ENCODE measurements at places on chromosomes 13 and 19.

- DNase-seq, result no peak
Measured at GRCh38 chr19:806815-807421, 9.7 kb downstream of the PTBP1 start.

- no peak for DNase-seq
Measured at GRCh38 chr19:35395382-35396199, 24.7 kb downstream of the GPR42 start.

DNA sequence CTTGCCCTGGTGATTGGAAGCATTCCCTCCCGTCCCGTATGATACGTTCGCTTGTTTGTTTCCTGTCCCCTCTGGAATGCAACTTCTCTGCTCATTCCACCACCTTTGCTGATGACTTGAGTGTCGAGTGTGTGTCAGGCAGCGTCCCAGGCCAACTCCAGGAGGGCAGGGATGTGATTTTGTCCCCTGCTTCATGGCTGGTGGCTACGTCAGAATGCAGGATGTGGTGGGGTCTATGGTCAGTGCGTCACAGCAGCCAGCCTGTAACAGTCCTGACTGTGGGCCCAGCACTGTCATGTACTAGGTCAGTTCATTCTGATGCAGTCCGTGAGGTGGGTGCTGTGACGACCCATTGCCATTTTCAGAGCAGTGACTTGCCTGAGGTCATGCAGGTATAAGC, 16.2 kb downstream of the BRSK1 start:
- no peak for DNase-seq

GRCh38 chr13:54614726-54615125, 1586.1 kb downstream of the OLFM4 start:
- no peak for DNase-seq

GRCh38 chr19:2160379-2160778, 3.4 kb upstream of the DOT1L start:
- DNase-seq, result no peak

- DNase-seq, result no peak
Measured at GRCh38 chr13:64417581-64417980, 2812.6 kb downstream of the PCDH9 start.

DNA sequence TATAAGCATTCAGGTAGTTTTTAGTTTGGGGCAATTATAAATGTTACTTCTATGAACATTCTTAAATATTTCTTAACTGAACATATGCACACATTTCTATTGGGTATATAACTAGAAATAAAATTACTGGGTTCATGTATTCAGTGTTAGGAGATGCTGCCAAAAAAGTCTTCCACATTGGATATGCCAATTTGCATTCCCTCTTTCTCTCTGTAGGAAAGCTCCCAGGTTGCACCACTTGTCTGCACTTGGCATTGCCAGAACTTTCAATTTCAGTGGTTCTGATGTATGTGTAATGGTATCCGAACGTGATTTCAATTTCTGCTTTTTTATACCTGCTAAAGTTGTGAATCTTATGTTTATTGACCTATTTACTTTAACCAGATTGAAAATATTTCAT, 972.1 kb upstream of the PRR20A start:
- no peak for DNase-seq

- DNase-seq, result no peak
Measured at GRCh38 chr13:44207476-44207875, 166.1 kb upstream of the SERP2 start.

DNA sequence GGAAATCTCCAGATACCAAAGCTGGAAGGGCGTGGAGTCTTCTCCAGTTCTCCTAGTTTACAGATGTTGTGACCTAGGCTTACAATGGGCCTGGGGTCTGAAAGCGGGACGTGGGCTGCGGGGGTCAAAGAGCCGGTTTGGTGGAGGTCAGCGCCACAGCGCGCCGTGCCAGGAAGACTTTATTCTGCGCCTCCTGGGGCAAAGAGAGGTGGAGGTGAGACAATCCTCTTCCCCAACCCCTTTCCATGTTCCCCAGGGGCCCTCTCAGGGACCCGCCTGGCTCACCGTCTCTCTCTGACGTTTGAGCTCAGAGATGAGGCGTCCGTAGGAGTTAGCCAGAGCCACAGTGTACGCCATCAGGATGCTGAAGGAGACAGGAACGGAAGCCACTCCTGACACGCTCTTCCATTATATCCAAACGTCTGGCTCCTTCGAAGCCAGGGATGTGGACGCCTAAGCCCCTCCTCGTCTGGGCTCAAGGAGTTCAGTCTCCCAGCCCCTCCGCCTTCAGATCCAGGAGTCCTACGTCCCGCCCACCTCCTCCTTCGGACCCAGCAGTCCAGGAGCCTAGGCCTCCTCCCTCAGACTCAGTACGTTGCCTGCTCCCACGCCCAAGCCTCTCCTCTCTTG, 776 bp upstream of the LENG1 start:
- no peak for DNase-seq

DNA sequence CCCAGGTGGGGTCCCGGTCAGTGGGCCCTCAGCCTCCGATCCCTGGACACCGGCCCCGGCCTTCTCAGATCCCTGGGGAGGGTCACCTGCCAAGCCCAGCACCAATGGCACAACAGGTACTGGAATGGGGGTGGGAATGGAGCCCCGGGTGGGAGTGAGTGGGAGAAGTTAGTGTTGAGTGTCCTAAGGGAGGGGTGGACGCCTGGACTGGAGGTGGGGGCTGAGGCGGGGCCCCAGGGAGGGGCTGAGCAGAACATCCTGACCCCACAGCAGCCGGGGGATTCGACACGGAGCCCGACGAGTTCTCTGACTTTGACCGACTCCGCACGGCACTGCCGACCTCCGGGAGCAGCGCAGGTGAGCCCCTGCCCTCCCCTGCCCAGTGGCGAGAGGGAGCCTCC, 17.7 kb downstream of the EPN1 start:
- no peak for DNase-seq

DNA sequence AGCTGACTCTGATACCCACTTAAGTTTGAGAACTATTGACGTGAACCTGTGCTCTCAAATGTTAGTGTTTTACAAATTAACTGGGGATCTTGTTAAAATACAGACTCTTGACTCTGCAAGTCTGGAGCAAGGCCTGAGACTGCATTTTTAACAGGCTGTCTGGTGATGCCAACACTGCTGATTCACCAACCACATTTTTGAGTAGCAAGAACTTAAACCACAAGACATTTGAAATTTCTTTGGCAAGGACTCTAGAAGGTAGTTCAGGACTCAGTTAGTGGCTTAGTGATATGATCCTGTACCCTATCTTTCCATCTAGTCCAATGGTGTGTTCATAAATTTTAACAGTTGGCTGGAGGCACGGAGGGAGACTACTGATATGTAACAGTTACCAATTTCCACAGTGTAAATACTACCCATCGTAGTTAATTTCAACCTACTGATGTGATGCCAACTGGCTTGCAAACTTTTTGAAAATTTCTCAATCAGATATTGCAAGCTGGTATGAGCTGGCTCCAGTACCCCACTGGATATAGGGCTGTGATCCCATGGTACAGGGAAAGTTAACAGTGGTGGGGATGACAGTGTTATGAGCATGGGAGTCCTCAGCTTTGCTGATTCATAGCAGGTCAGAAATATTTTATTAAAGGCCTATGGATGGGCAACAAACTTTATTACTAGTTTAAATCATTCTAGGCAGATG, 255.1 kb downstream of the TBC1D4 start:
- no peak for DNase-seq

DNA sequence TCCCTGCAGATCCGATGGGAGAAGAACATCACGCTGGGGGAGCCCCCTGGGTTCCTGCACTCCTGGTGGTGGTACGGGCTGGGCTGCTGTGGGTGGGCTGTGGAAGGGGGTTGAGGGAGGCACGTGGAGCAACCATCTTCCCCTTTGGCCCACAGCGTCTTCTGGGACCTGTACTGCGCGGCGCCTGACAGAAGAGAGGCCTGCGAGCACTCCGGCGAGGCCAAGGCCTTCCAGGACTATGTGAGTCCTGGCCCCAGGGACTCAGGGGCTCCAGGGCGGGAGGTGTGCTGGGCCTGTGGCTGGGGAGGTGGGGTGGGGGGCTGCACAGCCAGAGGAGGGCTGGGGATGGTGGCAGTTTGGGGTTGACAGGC, 8.5 kb downstream of the SSBP4 start:
- no peak for DNase-seq

GRCh38 chr19:556611-557382, 12.9 kb downstream of the GZMM start:
- DNase-seq, result no peak

DNA sequence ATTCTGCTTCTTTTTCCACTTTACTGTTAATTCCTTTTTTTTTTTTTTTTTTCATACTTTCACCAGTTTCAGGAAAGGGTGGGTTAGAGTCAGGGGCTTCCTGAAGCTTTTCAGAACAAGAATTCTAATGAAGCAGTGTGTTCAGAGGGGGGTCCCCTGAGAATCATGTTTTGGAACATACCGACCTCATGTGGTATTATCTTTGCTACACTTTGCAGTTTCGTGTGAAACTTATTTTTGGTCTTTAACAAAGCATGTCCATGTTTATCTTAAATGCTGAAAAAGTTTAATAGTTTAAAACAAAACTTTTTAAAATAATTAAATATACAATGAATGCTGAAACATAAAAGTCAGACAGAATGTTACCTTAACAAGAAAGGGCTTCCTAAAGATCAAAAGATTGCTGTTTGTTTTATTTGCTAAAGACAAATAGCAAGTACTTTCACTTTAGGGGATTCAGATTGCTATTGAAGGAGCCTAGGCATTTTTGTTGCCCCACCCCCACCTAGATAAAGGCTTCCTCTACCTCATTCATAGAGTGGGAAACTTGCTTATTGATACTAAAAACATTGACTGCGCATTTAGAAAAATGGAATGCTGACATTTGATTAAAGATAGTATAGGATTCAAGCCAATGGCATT, 21.1 kb upstream of the POMP start:
- no peak for DNase-seq

Measured in activated T-helper 1 cell treated with anti-CD3 and anti-CD28 coated beads, Interleukin-2, amount 50 U/mL, for 16 hours (primary cell).